Fibroblast of skin of left biceps (primary cell): ENCODE measurements at places on chromosomes 12 and 14.

DNA sequence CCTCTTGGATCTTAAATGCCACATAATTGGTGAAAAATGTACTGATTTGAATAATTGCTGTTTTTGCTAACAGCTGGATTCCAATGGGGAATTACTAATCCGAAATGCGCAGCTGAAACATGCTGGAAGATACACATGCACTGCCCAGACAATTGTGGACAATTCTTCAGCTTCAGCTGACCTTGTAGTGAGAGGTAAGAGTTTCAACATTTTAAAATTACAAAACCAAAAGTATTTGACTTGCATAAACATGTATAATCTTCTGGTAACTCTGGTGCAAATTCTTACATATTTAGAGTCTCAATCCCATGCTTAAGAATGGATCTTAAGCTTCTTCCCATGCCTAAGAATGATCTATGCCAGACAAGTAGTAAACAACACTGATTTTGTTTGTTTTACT, 229.1 kb upstream of the PDZRN4 start:
- peak; percentile 75 for DNase-seq

- DNase-seq: peak; percentile 87
Observed at GRCh38 chr14:22848351-22849164, 12.2 kb downstream of the MMP14 start.

DNA sequence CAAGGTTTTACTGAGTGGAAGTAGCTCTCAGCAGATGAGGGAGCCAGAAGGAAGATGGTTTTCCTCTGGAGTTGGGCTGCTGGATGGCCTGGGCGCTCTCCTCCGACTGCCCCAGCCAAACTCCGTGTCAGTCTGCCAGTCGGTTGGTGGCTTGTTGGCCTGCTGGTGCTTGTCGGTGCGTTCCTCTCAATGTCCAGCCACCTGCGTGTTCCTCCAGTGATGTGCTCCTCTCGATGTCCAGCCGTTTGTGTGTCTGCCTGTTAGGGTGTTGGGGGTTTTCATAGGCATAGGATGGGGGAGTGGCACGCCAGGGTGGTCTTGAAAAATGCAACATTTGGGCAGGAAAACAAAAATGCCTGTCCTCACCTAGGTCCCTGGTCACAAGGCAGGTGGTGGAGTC, 37.0 kb upstream of the LDHB start:
- no peak for DNase-seq

- no peak for DNase-seq
Observed at GRCh38 chr12:47356129-47356700, 276.5 kb upstream of the AMIGO2 start.

GRCh38 chr14:59189786-59190368, 1.4 kb downstream of the DAAM1 start:
- peak; percentile 62 for DNase-seq

- no peak for DNase-seq
Observed at GRCh38 chr12:54005853-54006558, 2.8 kb upstream of the HOXC8 start.

GRCh38 chr12:50258167-50258551, 25.2 kb downstream of the LIMA1 start:
- no peak for DNase-seq

DNA sequence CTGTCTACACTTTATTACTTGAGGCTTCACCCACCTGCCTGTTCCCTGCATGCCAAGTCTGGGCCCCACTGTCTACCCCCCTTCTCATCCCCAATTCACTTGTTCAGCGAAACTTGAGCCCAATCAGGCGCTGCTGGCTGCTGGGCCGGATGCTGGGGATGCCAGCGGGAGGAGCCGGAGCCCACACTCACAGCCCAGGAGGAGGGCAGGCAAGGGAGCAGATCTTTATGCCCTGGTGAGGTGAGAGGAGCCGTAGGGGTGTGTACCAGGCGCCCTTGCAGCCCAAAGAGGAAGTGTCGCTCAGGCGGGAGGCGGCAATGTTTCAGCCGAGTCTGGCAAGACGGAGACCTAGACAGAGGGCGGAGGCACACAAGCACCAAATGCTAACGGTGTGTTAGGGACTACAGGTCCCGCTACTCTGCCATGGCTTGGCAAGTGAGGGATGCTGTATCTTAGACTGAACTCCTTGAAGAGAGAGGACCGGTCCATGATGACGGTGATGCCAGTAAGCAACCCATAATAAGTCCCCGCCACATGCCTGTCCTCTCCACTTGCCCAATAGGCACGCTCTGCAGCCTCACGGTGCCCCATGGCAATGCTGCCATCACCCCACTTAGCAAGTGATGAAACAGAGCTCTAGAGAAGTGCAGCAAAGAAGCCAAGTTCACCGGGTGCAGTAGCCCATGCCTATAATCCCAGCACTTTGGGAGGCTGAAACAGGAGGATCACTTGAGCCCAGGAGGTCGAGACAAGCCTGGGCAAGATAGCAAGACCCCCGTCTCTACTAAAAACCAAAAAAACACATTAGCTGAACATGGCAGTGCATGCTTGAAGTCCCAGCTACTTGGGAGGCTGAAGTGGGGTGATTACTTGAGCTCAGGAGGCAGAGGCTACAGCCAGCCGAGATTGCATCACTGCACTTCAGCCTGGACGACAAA, 41.6 kb downstream of the LRRC74A start:
- no peak for DNase-seq
